ENCODE measurements at places on chromosomes 3 and 15.
A peak's percentile ranks its signal among the peaks of the same experiment; 100 is the strongest.

DNA sequence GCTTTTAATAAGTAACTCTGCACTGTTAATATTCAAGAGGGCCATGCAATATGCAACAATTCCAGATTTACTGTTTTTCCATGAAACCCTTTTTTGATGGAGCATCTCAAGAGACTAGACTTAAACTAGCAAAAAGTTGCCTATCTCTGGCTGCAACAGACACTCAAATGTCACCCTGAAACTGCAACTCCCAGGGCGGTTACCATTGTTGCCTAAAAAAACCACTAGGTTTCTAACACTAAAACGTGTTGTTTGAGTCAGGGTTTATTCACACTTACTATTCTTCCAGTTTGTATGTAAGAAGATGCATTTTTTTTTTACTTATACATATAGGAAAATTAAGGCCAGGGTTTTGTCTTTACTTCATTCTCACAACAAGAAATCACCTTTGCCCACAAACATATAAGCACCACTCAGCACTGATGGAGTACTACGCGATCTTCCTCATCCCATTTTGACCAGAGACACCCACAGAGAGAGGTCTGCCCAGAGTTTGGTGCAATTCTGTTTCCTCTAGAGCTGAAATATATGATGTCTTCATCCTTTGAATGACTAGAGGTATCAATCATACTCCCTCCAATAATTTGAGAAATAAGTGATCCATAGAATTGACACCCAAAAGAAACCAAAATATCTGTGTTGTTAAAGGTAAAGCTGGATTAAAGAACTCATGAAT is 124.0 kb upstream of the SNTN start:
- no peak overlapping the region for H3K27ac ChIP-seq
- no peaks in the 10 kb centered on the region for H3K27me3 ChIP-seq
- DNase-seq: no peak
- no peak overlapping the region for H3K4me3 ChIP-seq
- no peaks in the 10 kb centered on the region for H3K4me1 ChIP-seq

DNA sequence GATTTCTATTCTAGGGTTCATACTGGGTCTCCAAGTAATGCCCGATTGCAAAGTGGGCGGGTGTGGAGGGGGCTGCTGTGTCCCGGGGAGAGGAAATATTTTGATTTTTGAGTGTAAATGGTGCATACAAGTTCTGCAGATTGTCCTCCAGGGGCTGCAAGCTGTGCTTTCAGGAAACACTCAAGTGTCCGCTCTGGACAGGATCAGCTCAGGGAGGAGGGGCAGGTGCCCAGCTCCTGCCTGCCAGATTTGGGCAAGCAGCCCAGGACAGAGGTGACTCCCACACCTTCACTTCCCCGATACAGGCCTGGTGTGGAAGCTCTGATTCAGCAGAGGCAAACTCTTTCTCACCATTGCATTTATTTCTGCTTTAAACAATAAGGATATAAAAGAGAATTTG is 142.7 kb downstream of the ALDH1A2 start:
- H3K27ac ChIP-seq: no peak overlapping the region

- no peak overlapping the region for H3K27ac ChIP-seq
- no peak overlapping the region for H3K4me3 ChIP-seq
- H3K36me3 ChIP-seq: no peaks in the 10 kb centered on the region
- H3K4me1 ChIP-seq: no peaks in the 10 kb centered on the region
- DNase-seq: no peak
- H3K27me3 ChIP-seq: no peaks in the 10 kb centered on the region
These were observed 83.9 kb upstream of the DCBLD2 start for GRCh38 chr3:98985431-98985830.

DNA sequence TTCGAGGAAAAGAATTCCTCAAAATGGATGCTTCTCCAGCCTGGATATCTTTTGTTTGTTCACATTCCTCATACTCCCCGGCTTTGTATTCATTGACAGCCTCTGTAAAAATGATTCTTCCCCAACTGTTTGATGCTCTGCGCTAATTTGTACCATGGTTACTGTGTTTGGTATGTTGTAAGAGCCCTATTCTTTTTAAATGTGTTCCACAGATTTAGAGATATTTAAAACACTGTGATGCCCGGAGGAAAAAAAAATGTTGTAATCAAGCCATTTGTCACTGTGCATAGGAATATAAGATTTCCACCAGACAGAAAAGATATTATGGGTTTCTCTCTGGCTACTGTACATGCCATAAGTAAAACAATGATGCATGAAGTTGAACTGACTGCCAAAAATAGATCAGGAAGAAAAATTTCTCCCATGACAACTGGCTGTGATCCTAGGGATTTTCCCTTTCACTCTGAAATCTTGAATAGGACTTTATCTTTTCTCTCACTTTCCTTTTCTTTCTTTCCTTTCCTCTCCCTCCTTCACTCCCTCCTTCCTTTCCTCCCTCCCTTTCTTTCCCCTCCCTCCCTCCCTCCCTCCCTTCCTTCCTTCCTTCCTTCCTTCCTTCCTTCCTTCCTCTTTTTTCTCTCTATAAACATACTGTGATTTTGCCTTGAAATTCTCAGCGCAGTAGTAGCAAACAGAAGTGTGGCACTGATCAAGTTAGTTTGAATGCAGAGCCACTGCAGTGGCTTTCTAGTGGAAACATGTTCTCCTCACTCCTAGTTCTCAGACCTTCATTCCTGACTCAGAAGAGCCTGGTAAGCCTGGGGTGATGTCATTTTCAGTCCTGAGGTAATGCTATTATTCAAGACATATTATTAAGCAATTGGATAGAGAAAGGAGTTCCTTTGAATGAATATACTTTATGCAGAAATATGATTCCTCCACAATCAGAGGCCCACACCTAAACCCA is 254.9 kb upstream of the TBL1XR1 start:
- no peaks in the 10 kb centered on the region for H3K27me3 ChIP-seq
- no peak for DNase-seq
- H3K4me1 ChIP-seq: peaks cover 20% of the 10 kb centered on the region
- H3K4me3 ChIP-seq: no peak overlapping the region

- no peaks in the 10 kb centered on the region for H3K27me3 ChIP-seq
- no peak overlapping the region for H3K4me3 ChIP-seq
- peaks cover 3% of the 10 kb centered on the region for H3K4me1 ChIP-seq
- H3K27ac ChIP-seq: no peak overlapping the region
These were observed 63.1 kb downstream of the IFT57 start for GRCh38 chr3:108159105-108159504.

DNA sequence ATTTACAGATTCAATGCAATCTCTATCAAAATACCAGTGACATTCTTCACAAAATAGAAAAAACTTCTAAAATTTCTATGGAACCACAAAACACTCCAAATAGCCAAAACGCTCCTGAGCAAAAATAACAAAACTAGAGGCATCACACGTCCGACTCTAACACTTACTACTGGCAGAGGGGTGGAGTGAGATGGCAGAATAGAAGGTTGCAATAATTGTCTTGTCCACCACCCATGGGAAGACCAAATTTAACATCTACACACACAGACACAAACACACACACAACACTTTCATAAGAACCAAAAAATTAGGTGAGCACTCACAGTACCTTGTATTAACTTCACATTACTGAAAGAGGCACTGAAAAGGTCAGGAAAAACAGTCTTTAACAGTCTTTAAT is 21.3 kb upstream of the KPNA4 start:
- no peak for DNase-seq
- H3K27me3 ChIP-seq: peaks cover 87% of the 10 kb centered on the region
- H3K4me3 ChIP-seq: no peak overlapping the region
- H3K27ac ChIP-seq: no peak overlapping the region

DNA sequence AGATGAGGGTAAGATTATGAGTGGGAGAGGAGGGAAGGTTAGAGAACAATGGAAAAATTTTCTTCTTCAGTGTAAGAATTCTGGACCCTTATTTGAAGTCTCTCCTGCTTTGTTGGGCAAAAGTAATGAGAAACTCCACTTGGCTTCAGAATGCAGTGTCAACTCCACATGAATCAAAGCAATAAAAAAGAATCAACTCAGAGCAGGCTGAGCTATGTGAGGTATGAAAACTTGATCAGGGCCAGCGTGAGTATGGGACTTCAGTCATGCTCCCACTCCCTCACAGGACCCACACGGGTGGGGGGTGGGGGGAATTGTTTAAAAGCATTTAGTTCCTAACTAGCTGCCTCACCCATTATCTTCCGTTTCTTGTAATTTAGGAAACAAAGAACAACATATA is 502.2 kb downstream of the PDCD6IP start:
- no peak for DNase-seq
- H3K27me3 ChIP-seq: peaks cover 11% of the 10 kb centered on the region
- no peaks in the 10 kb centered on the region for H3K36me3 ChIP-seq
- H3K4me1 ChIP-seq: no peaks in the 10 kb centered on the region

DNA sequence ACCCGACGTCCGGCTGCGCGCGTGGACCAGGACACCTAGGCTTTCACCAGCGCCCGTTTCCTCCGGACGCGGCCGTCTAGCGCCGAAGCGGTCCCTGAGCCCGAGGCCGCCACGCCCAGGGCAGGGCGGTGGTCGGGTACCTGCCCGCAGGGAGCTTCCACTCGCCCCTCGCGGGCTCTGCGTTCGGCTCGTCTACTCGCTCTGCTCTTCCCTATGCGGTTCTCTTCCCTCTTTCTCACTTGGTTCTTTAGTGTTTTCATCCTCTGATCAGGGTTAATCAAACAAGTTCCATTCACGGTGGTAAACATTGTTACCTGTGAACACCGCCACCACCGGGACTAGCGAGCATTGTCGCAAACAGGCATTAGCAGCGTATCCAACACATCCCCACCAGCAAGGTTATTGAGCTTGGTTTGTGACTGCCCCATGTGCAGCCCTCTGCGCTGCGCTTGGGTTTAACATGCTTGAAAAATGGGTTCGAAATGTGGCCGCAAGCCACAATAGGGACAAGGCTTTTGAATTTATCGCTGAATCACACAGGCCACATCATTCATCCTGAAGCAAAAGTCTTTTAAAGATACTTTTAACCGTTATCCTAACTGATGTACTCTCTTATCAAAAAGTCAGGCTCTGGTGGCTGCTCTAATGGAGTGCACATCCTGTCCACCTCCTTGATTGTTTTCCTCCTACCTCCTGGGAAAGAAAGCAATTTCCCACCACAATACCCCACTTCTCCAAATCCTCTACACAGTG is 843 bp upstream of the CD47 start:
- H3K27me3 ChIP-seq: no peaks in the 10 kb centered on the region
- peak overlapping the region; percentile 99 for H3K27ac ChIP-seq
- H3K36me3 ChIP-seq: peaks cover 27% of the 10 kb centered on the region
- peaks cover 25% of the 10 kb centered on the region for H3K4me1 ChIP-seq
- no peak overlapping the region for H3K4me3 ChIP-seq
- no peak for DNase-seq

GRCh38 chr15:61742591-61742990 is 317.7 kb downstream of the VPS13C start:
- H3K4me3 ChIP-seq: no peak overlapping the region
- H3K27me3 ChIP-seq: peaks cover 25% of the 10 kb centered on the region
- no peaks in the 10 kb centered on the region for H3K4me1 ChIP-seq
- H3K27ac ChIP-seq: no peak overlapping the region
- H3K36me3 ChIP-seq: no peaks in the 10 kb centered on the region

Data from effector memory CD8-positive, alpha-beta T cell (primary cell).